ENCODE measurements at places on chromosomes 5 and 9.

GRCh38 chr5:87099968-87100367, 167.7 kb upstream of the RASA1 start:
- no peak for DNase-seq

DNA sequence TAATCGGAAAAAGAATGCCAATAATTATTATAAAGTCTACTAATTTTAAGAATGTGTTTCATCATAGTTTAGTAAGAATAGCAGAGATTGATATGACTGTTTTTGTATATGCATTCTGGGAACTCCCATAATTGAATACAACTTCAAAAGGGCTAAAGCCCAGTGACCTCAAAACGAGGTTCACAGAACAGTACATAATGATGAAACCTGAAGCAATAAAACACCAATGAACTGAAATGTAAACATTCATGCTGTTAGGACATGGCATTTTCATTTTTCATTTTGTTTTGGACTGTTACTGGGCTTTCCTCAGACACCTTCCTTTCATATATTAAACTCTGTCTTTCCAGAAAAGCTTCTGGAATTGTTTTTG, 684 bp upstream of the JMY start:
- peak; percentile 78 for DNase-seq

DNA sequence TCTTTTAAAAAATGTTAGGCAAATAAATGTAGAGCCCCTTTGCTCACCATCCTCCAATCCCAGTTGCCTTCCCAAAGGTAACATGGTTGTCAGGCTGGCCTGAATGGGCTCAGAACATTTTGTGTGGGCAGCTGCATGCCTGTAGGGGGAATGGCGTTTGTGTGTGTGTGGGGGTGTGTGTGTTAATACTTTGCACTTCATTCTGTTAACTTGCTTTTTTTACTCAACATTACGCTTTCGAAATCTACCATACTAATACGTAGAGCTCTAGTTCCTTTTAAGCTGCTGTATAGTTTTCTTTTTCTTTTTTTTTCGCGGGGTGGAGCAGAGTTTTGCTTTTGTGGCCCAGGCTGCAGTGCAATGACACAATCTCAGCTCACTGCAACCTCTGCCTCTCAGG, 14.0 kb downstream of the MYOZ3 start:
- DNase-seq, result peak; percentile 41

- DNase-seq, result no peak
Observed at GRCh38 chr5:31319335-31319734, 125.8 kb downstream of the CDH6 start.

GRCh38 chr9:1536522-1537170, 478.5 kb upstream of the SMARCA2 start:
- DNase-seq, result no peak

DNA sequence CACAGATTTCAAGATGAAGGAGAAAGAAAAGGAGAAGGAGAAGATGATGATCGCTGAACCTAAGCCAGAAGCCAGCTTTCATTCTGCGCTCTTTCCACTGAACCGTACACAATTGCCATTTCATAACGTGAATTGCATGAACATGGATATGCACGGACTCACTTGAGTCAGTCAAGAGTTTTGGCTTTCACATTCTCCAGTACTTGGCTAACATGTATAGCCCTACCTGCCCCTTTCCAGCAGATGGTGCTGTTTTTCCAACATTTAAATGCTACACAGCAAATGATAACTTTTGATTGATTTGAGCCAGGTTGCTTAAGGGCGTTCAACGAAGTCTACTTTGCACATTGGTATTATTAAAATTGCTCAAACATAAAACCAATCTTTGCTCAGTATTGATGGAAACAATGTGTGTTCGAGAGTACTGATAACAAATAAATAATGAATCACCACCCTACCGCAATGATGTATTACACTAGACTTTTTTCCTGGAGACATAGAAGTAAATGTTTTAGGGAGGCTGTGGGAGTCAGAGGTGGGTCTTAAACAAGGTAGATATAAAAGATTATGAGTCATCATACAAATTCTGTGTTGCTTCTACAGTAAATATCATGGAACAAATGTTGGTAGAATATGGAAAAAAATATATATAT, 196.4 kb downstream of the TRPM3 start:
- peak; percentile 57 for DNase-seq

GRCh38 chr5:151051931-151052608, 28.8 kb downstream of the TNIP1 start:
- DNase-seq, result no peak

GRCh38 chr9:133714606-133715294, 23.4 kb downstream of the SARDH start:
- DNase-seq, result no peak

DNA sequence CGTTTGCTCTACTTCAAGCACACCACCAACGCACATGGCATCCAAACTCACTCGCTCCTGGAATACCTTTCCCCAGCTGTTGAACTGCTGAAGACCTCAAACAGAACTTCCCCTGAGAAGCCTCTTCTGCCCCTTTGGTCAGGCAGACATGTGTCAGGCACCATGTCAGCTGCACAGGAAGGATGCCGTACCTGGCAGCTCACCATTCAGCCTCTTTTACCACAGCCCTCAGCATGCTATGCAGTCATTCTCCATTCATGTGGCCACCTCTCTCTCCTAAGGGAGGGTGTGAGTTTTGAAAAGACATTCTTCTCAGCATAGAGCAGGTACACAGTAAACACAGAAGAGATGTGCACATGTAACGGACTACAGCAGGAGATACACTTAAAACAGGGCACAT, 14.2 kb downstream of the IL4 start:
- DNase-seq, result no peak

DNA sequence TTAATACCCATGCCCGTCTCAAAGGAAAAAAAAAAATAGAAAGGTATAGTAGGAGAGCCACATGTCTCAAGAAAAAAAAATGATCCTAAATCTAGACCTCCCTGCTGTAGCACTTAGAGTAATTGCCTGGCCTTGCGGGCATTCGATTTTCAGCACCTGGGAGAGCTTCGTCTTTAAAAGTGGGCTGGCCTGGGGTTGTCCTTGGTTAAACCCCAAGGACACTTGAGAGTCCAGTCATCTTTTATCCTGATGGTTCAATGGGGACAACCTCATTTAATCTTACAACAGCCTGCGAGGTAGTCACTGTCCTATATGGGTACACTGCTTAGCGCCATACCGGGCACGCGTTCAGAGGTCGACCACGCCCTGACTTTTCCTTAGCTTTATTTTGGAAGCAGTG, 60.1 kb downstream of the MAT2B start:
- DNase-seq, result no peak

DNA sequence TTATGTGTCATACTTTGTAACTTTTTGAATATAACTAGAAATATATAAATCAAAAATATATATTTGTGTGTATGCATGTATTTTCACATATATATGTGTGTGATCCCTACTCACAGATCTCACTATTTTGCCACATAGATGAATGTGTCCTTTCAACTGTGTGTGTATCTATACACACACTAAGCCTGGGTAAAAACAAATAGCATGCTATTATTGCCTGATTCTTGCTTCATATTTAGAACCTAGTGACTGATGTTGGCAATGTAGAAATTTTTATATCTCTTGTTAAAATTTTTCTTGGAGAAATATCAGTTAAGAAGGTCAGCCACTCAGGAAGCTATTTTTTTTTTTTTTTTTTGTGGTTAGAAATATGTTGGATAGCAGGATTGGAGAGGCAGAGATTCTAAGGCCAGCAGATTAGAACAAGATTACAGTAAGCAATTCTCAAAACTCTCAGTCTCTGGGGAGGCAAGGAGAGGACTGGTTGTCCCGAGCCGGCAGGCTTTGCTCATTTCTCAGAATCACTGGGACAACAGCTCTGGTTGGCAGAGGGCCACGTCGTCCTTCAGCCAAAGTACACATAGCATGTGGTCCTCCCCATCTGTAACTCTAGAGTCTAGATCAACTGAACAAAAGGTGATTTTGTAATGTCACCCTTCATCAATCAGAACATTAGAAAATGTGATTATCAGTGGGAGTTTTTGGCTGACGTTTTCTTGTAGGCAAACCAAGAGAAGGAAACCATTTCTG, 19.7 kb downstream of the C6 start:
- no peak for DNase-seq

DNA sequence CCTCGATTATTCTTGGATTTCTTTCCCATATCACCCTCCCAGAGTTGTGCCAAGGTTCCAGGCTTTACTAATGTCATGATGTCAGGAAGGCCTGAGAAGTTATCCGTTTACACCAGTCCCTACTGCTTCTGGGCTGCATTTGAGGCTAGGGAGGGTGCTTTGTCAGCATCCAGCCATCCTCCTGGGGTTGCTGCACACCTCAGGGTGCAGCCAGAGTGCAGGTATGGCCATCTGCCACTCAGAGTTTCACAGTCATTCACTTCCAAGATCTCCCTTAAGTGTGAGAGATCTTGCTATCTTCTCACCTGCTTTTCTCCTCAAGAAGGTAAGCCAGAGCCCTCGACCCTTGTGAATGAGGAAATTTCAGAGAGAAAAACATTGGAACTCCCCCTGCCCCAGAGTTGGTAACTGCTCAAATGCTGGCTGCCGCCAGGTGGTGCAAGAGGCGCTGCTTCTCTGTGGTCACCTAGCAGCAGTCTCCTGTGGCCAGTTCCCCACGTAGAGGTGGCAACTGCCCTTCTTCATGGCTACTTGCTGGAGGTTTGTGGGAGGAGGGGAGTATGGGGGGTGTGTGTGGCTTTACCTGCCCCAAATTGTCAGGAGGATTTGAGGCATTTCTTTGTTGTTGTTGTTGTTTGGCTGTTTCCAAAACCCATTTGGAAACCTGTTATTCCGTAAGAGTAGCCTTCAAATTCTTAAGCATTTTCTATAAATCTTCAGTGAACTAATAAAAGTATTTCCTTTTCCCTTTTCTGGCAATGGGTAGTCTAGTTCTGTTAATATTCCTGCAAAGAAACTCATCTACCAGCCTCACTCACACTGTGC, 259.6 kb upstream of the DMRT1 start:
- no peak for DNase-seq

DNA sequence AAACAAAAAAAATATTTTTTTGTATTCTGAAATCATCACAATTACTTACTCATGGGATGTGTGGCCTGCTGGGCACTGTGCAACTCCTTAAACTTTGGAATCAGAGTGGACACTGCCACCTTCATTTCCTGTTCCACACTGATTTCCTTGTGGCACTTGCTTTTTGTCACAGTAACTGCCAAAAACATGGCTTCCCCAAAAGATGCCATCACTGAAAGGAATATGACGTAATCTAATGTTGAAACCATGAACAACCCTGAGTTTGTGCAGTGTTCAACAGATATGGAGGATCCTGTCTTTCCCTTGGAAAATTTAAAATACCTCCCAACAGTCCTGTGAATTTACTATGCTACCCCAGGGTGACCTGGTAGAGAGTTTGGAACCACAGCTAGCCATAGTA, 12.6 kb upstream of the IL12B start:
- peak; percentile 20 for DNase-seq

DNA sequence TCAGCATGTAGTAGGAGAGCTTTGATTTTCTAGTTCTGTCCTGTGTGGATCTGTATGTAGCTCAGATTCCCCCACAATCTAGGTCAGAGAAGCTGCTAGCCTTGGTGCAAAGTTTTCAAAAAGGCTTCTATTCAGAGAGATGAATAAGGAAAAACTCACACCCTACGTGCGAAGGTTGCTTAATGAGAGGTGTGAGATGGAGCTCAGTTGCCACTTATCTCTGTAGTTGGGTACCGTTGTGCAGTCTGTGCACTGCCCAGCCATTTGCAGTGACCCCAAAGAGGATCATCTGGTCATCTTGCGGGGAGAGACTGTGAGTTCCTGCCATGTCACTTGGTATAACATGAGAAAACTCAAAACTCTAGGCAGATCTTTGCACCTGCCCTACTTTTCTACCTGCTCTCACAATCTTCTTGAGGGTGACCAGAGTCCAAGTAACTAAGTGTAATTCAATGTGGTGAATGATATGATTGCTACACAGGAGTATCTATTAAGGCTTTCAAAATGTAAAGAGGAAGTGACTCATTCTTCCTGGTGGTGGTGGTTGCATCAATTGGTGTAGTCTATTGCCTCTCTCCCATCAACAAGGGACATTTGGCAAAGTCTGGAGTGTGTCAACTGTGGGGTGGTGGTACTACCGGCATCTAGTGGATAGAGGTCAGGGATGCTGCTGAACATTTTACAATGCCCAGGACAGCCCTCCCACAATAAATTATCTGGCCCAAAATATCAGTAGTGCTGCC, 65.2 kb downstream of the TMC1 start:
- peak; percentile 92 for DNase-seq

GRCh38 chr9:91001146-91001611, 199.6 kb downstream of the SYK start:
- no peak for DNase-seq

DNA sequence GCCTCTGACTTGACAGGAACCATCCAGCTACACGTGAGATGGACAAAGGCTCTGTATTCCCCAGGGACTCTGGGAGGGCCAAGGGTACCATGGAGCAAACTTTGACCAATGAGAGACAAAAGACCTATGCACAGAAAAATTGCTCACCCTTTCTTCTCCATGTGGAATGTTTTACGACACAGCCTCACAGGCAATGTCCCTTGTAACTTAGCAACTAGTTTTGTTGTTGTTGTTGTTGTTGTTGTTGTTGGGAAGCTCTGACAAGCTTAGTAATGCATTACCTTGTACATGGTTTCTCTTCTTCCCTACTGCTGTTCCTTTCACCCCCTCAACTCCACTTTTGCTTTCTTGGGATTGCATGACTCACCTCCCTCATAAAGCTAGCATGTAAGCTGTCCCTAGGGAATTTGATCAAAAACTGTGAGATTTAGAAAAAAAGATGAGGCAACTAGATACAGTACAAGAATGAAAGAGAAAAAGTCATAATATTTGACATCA, 550.9 kb downstream of the RAB3C start:
- no peak for DNase-seq

DNA sequence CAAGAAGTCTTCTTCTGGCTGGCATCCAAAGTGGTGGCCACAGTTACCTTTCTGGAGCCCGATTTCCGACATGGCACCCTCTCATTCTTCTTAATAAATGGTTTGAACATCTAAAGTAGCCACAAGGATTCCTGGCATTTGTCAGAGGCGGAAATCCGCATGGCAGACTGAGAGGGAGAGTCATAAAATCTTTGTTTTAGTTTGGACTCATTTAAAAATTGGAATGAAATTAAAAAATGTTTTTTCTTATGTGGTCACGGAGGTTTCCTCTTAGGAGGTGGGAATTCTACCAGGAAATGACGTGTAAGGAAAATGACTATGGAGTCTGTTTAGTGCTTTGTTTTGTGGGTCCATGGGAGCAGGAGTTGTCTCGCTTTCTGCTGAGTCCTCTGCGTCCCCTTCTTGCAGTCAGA, 133.0 kb upstream of the PTCH1 start:
- DNase-seq, result no peak

GRCh38 chr5:52859628-52860027, 71.9 kb downstream of the ITGA1 start:
- DNase-seq, result no peak

GRCh38 chr9:72149231-72149975, at the start of gene GDA:
TSS of gene GDA (plus strand) at chr9:72149440. CDS start at chr9:72149560, 120 bp downstream.
- peak; percentile 22 for DNase-seq

GRCh38 chr5:61496860-61497259, 164.8 kb downstream of the ZSWIM6 start:
- no peak for DNase-seq

DNA sequence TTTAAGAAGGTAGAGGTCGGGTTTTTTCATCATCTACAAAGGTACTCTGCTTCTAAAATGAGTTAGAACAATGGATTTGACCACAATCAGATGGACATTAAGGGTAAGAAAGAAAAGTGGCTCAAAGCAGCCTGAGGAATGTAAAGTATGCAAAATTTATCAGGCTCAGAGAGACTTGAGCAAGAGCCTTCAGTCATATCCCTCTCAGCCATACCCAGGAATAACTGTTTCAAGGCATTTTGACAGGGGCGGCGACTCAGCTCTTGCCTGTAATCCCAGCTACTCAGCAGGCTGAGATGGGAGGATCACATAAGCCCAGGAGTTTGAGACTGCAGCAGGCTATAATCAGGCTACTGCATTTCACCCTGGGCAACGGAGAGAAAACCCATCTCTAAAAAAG, 38.8 kb upstream of the ANXA2R start:
- no peak for DNase-seq

Measured in suppressor macrophage treated with lipopolysaccharide for 1 hour (primary cell).